ENCODE measurements at places on chromosomes 3 and 15. TPM values are rescaled to one million over a fixed set of nuclear protein-coding genes. Genes with fewer than 3 reads are reported as not detected.
A peak's percentile ranks its signal among the peaks of the same experiment; 100 is the strongest.

GRCh38 chr3:60660026-60660425, 591.2 kb downstream of the FHIT start:
- DNase-seq, result no peak

DNA sequence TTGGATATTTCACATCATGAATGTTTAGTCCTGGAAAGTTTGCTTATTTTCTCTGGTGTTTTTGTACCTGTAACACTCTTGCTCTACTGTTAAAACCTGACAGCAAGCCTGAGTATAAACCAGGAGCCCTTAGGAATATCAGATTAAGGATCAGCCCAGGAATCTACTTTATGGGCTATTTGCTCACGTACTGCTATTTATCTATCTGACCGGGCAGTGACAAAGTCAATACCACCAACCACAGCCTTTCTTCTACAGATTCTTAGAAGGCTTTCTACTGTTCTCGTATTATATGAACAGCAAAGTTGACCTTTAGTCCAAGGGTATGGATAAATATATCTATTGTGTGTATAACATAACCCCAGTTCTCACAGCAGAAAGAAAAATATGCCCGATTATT, 521.2 kb downstream of the RBMS3 start:
- DNase-seq, result no peak

GRCh38 chr15:29747837-29748417, 74.3 kb downstream of the TJP1 start:
- DNase-seq, result no peak

The SI gene
- total RNA-seq, result not detected

The EHHADH gene
- 0.57 TPM for total RNA-seq

DNA sequence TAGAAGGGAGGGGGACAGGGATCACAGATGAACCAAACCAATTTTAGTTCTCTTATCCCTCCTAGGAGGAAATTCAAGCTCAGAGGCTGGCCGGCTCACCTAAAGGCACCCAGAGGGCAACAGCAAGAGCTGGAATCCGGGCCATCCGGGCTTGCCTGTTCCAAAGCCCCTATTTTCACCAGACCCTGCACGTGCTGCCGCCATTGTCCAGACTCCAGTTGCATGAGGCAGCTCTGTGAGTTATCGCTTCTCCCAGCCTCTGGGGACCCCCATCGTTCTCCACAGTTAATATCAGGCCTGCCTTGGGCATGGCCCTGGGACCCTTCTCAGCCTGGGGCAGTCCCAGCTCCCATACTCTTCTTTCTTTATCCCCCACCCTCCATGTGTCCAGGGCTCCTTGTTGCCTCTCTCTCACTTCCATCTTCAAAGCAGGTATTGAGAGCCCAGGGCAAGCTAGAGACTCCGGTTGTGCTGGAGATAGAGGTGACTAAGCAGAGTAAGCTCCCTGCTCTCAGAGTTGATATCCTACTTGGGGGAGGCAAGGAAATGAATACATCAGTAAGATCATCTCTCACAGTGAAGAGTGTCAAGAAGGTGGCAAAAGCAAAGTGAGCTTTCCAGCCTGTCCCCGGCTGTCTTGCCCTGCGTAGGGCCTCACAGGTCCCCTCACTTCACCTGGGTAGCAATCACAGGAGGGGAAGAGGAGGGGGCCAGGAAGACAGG, 322.8 kb downstream of the UACA start:
- no peak for DNase-seq

- DNase-seq, result peak; percentile 80
Measured at GRCh38 chr3:127680146-127680661, 7.5 kb downstream of the ABTB1 start.

DNA sequence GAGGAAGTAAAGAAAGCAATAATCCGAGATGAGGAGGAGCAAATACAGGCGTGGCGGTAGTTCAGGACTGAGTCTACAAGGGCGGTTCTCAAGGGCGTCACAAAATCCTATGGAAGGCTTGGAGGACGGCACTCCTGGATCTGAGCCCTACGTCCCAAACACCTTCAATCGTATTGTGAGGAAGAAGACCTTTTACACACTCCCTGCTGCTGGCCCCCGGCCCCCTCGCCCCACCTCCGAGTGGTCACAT, 747 bp downstream of the PLD1 start:
- no peak for DNase-seq

The FGF7 gene
- 0.32 TPM for total RNA-seq

- no peak for DNase-seq
Measured at GRCh38 chr3:157428853-157429252, 7.8 kb upstream of the PTX3 start.

The CPNE9 gene
- total RNA-seq, result not detected

- no peak for DNase-seq
Measured at GRCh38 chr3:17300441-17300840, 415.7 kb downstream of the PLCL2 start.

DNA sequence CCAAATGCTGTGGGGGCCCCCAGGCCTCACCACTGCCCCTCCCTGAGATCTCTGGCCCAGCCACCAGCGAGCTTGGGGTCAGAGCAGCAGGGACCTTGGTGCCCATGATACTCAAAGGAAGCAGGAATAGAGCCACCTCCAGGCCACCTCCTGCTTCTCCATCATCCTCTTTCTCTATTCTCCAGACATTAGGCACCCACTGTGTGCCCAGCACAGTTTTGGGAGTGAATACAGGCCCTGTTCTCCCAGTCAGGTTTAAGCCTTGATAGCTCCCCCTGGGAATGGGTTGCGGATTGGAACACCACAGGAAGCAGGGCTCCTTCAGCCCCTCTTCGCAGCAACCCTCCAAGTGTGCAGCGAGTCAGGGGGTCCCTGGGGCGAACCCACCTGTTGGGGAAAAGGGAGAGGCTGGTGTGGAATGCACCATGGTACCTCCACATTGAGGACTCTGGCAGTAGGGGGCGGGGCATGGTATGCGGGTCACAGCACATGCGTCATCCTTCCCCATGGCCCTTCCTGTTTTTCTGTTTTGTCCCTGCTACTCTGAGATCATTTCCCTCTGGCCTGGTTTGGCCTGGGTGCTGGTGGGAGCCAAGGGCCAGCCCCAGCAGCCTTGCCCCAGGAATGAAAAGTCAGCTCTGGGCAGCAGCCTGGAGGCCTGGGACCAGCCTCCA, 14.2 kb upstream of the SEMA3B start:
- no peak for DNase-seq

GRCh38 chr15:90212221-90213098, 11.3 kb downstream of the SEMA4B start:
- DNase-seq, result no peak

The RLBP1 gene
- total RNA-seq, result not detected

The RHO gene
- total RNA-seq, result not detected

The DAZL gene
- not detected for total RNA-seq

The TRPM1 gene
- total RNA-seq, result not detected

GRCh38 chr3:119989981-119990655, 104.1 kb downstream of the GSK3B start:
- DNase-seq, result no peak

DNA sequence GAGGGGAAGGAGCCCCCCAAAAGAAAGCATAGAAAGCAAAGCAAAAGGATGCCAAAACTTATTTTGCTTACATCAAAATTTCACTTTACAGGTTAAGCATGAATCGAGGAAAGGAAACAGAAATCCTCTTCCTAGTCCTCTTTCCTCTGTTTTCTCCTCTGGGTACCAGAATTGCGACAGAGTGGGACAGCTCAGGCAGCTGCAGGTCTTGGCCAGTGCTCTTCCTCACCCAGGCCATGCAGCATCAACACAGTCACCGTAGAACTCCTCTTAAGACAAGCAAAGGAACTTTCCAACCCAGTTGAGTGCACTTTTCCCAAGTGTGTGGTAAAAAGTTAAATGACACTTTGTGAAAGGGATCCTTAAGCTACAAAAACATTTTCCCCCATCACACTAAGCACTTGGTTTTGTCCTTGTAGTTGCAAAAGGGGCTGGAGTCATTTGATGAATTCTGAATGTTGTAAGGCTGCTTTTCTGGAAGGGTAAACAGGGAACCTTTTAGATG, 45.9 kb upstream of the MEX3B start:
- DNase-seq, result no peak

The ITIH1 gene
- total RNA-seq, result not detected

GRCh38 chr15:74396445-74397238, 29.2 kb upstream of the CYP11A1 start:
- DNase-seq, result no peak

DNA sequence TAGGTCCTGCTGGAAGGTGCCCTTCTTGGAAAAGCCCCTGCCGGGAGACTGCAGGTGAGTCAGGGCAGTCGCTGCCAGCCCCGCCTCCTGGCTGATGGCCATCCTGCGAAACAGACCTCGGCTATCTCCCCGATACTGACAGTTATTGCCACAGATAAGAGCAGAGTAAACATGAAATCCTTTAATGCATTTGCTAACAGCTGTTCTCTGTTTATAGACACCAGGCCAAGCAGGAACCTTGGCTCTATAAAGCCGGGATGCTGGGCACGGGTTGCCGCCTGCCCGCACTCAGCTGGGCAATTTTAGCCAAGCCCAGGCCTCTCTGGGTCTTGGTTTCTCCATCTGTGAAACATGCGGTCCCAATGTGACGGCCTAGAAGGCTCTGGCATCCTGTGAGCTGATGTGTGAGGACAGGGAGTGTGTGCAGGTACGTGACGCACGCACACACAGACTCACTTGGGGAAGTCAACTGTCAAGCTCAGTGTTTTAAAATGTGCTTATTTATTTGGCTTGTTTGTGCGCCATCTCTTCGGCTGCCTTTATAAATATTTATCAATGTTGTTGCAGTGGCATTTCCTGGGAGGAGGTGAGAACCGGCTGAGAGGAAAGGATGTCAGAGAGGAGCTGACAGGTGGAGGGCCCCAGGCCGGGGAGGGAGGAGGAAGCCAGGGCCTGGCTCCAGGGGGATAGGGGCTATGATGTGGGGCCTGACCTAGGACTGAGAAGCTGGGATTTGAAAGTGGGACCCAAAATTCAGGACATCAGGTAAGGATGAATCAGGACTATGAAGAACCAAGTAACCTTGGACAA, 50.8 kb upstream of the PRR23E start:
- DNase-seq, result no peak

DNA sequence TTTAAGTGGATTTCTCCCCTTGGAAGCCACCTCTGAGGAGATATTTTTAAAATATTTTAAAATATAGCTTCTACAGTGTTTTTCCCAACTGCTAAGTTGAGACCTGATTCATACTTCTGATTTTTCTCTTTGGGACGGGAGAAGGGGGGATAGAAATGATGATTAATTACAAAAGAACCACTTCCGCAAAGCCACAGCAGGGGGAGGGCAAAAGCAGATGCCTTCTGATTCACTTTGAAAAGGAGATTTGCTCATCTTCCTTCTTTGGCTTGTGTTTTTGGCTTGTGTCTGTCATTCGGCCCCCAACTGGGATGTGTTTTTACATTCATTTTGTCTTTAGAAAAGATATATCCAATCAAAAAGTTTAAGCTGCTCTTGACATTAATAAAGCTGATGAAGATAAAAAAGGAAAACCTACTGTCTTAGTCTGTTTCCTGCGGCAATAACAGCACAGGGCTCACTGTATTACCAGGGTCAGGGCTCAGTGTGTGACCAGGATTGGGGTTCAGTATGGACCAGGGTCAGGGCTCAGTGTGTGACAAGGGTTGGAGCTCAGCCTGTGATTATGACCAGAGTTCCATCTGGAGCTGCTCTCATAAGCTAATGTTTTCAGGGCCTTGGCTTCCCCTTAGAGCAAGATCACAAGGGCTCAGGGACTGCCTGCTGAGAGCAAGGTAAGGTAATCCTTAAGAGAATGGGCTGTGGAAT, 223.2 kb downstream of the MTHFS start:
- no peak for DNase-seq

- DNase-seq, result no peak
Measured at GRCh38 chr3:66572938-66573710, 72.3 kb upstream of the LRIG1 start.

DNA sequence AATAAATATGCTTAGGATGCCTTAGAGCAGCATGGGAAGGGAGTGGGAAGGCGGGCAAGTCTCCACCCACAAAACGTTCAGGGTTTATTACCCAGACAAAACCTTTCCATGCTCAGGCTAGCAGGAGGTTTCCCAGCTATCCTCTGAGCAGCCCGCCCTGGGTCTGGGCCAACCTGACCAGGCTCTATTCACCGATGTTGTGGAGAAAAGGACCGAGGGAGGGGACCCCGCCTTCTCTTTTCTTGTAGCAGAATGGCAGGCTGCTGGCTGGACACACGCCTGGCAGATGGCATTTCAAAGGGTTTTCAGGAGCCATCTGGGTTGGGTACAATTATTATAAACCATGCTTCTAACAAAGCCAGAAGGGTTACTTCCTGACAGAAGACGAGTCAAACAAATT, 540.9 kb downstream of the MAGI1 start:
- DNase-seq, result no peak

GRCh38 chr15:65115086-65115485, at the start of gene UBAP1L:
UBAP1L (minus strand) TSS chr15:65115200; CDS start chr15:65106215, 8,985 bp downstream.
- DNase-seq, result no peak

DNA sequence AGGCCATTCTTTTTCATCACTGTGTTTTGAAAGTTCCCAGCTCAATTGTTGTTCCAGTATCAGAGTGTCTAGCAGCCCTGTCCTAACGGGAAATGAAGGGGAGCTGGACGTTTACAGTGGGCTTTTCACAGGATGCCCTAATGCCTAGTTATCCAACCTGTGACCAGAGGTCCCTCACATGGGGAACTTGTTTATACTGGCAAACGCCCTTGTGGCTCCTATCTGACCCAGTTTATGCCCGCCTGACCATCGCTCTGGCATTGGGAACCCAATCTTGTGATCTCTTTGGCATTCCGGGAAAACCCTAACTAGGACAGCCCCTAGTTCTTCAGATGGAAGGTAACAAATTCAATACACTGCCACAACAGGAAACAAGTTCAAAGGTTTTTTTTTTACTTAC, 14.5 kb upstream of the MYRIP start:
- DNase-seq, result no peak

DNA sequence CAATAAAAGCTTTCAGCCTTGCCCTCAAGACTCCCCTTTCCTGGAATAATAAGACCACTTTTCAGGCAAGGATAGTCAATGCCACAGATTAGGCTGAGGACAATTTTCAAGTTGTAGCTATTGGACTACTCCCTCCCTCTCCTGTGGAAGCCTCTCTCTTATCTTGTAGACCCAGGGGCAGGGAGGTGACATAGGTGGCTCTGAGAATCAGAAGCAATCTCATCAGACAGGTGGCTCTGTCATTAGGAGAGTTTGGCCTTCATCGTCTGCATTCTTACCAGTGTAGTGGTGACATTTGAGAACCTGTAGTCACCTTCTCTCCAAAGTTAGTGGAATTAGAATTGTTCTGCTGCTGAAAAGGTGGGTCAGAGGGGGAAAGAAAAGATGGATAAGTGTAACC, 80.0 kb downstream of the LARS2 start:
- DNase-seq, result no peak

The COL6A6 gene
- total RNA-seq, result not detected

DNA sequence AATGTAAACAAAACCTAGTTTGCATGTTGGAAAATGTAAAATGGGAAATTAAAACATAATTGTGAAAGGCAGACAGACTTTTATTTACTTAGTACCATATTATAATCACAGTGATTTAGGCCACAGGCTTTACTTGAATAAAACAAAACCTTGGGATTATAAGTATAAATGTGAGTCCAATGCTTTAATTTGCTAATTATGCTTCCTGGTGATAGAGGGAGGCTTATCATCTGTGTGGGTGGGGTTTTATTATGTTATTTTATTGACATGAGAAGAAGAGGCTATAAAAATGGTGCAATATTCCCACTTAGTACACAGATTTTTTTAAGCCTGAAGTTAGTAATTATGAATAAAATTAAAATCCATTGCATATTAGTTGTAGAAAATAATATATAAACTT, 248.3 kb upstream of the TBL1XR1 start:
- no peak for DNase-seq

The CD86 gene
- total RNA-seq, result not detected

The CD96 gene
- not detected for total RNA-seq

The ST6GAL1 gene
- 63.1 TPM for total RNA-seq

The PIGBOS1 gene
- total RNA-seq, result 15.6 TPM

The SLC15A2 gene
- total RNA-seq, result 0.40 TPM

- no peak for DNase-seq
Measured at GRCh38 chr3:190575437-190576185, 61.7 kb downstream of the IL1RAP start.

Measured in osteocyte (in vitro differentiated cells).